ENCODE measurements at places on chromosomes 3 and 15.

DNA sequence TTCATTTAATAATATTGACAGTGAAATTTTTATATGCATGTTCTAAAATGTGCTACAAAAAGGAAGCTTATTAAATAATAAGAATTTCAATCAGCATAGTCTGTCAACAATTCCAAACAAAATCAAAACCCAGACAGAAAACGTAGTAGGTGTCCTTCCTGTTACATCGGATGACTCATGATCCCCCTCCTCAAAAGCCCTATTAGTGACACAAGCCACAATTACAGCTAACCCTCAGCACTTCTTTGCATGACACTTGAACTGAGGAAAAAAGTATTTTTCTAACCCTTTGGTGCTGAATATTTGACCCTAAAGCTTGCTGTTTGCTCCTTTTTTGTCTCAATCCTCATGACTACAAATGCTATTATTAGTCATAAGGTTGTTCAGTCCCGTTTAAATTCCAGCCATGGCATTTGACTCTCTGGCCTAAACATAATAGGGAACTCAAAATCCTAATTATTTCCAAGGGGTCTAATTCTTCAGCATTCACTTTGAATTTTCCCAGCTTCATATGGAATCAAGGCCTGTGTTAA is 78.1 kb downstream of the COL8A1 start:
- DNase-seq = no peak

DNA sequence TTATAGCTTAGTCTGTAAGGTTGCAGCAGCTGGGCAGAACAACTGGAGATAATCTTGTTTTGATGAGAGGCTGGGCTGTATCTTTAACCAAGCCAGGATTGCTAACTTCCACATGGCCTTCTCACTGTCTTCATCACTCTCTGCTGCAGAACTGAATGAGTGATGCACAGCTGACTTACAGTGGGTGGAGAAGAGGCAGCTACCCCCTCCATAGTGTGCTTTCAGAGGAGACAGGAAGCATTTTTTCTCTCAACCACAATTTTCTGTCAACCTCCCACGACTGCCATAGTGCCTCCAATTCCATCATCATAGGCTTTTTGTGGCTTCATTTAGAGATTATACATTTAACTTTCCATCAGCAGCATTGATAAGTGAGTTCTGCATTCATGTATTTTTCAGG is 168.2 kb downstream of the CLSTN2 start:
- DNase-seq = no peak

DNA sequence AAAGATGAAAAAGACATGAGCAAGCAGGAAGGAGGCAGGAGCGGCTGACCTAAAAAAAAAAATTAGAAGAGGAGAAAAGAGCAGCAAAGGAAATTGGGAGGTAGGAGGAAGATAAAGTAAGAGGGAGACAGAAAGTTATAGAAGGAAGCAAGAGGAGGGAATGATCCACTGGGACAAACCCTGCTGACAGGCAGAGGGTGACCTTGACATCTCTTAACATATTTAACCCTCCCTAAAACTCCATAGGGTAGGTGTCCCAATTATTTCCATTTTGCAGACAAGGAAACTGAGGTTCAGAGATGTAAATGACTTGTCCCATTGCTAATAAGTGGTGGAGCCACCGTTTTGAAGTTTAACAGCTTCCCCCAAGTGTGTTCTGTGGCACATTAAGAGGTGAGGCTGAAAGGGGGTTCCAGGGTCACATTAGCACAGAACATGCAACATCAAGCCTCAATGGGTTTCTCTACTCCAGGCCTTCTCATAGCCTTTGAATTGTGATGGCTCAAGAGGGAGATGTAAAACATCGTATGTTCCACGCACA is 37.4 kb upstream of the PRICKLE2 start:
- no peak for DNase-seq

- DNase-seq = no peak
These were observed 377.0 kb downstream of the PLCL2 start for GRCh38 chr3:17261627-17262369.

DNA sequence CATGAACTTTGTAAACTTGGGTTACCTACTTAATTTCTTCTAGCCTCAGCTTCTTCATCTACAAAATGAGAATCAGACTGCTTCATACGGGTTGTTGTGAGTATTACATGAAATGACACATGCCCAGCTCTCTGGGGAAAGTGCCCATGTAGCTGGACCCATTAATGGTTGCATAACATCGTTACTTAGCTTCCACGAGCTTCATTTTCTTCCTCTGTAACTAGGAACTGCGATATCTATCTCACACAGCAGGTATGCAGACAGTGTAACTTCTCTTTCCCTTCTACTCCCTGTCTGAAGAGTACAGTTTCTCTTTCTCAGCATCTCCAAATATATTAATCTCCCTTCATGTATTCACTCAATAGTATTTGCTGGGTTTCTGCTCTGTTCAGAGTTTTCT is 37.9 kb upstream of the DLG1 start:
- no peak for DNase-seq

DNA sequence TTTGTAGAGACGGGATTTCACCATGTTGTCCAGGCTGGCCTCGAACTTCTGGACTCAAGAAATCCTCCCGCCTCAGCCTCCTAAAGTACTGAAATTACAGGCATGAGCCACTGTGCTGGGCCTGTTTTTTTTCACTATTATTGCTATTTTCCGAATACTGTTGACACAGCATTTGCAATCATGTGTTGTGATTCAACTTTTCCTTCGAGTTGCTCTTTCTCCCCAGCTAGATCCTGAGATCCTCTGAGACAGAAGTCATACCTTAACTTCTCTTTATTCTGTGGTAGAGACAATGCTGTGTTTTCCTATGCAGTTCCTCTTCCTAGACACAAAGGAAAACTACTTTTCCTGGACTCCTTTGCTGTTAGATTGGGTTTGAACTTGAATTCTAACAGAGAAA is 46.4 kb upstream of the USP3 start:
- DNase-seq = no peak

GRCh38 chr15:45157974-45158373 is 28.2 kb downstream of the DUOX1 start:
- DNase-seq = no peak

GRCh38 chr15:55319537-55320237 is 665 bp downstream of the PIGB start:
- no peak for DNase-seq

- DNase-seq = no peak
These were observed 1473.9 kb upstream of the GBE1 start for GRCh38 chr3:83235180-83235814.

DNA sequence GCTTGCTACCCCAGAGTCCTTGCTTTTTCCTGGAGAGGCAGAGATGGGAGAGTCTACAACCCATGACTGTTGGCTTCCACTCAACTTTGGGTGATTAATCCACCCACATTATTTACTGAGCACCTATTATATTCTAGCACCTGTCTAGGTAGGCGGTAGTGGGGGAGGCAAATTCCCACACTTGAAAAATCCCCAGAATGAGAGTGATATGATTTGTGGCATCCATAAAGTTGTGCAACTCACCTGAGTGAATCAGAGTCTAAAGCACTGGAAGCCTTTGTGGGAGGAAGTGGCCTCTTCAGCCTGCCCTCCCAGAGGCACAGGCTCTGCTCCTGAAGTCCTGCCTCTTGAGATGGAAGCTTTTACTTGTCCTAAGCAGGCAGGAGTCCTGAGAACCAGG is 40.4 kb upstream of the CTNNB1 start:
- no peak for DNase-seq

DNA sequence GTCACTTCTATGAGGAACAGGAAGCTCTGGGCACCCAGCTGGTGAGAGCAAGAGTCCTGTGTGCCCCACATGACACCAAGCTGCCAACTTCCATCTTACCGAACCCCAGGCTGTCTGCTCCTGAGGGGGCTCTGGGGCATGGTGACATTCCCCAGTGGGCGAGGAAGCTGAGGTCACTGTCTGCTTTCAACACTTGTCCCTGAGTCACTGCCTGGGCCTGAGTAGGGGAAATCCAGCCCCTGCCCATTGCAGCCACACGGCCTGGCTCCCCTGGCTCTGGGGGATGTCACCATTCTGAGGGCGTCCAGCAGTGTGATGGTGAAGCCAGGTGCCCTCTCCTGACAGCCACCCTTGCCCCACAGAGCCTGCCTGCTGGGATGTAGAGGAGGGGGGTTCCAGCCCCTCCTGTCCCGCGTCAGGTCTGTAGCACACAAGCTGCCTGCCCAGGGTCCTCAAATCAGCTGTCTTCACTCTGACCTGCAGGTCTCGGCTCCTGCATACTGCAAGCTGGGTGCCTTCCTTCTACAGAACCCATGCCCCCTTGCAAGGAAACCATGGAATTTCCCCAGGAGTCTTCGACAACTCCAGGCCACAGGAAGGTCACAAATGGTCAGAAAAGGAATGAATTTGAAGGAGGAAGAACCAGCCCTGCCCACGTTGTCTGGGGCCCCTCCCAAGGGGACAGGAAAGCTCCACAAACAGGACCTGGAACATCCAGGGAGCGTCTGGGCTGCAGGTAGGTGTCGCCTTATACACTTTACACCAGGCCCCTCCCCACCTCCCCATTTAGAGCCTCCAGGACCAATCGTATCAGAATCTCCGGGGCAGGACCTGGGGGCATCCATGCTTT is 69.9 kb upstream of the GATM start:
- no peak for DNase-seq

DNA sequence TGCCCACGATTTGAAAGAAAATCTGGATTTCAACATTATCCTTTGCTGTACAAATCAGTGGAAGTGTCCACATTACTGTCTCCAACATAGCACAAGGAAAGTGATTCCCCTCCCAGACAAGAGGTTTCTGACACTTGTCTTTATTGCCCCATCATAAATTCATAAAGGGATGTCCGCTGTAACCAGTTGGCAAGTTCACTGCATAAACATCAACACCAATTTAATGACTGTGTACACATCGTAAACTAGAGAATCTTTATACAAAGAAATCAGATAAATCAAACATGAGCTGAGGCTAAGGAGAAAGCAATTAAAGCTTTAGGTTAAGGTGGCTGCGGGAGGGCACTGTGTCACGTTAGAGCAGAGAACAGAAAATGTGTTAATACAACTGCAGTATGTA is 129.8 kb downstream of the MEIS2 start:
- no peak for DNase-seq

DNA sequence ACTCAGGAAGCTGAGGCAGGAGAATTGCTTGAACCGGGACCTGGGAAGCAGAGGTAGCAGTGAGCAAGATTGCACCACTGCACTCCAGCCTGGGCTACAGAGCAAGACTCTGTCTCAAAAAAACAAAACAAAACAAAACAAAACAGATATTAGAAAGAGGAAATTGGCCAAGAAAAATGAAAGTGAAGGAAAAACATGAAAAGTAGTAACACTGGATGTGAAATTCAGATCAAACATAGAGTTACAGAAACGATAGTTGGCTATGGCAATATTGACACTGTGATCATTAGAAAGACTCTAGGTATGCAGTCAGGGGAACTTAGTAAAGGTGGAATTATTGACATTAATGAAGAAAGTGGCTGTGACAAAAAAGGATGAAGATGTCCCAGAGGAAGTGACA is 13.2 kb upstream of the TIPARP start:
- no peak for DNase-seq

- no peak for DNase-seq
These were observed 37.8 kb upstream of the SPTSSB start for GRCh38 chr3:161409069-161409468.

- DNase-seq = no peak
These were observed 30.5 kb downstream of the TMEM44 start for GRCh38 chr3:194602669-194603171.

DNA sequence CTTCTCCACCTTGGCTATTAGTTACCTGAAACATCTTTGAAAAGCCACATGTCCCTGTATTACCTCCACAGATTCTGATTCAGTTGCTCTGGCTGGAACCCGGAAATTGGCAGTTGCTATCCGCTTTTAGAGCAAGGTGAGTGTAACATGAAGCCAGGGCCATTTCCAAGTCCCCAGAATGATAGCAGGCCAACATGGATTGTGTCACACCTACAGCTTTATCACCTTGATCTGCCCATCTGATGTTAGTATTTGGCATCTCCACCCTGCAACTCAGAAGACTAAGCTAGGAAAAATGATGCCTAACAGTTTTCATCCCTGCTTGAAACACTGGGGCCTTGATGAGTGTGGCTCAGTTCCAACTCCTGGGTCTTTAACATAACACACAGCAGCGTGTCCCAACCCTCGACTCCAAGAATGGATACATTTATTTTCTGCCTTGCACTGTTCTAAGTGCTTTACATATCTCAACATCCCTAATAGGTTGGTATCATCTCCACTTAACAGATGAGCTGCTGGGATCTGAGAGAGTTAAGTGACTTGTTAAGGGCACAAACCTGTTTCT is 21.3 kb upstream of the NUDT16 start:
- no peak for DNase-seq

GRCh38 chr3:188169830-188170455 is 16.0 kb downstream of the LPP start:
- DNase-seq = no peak

DNA sequence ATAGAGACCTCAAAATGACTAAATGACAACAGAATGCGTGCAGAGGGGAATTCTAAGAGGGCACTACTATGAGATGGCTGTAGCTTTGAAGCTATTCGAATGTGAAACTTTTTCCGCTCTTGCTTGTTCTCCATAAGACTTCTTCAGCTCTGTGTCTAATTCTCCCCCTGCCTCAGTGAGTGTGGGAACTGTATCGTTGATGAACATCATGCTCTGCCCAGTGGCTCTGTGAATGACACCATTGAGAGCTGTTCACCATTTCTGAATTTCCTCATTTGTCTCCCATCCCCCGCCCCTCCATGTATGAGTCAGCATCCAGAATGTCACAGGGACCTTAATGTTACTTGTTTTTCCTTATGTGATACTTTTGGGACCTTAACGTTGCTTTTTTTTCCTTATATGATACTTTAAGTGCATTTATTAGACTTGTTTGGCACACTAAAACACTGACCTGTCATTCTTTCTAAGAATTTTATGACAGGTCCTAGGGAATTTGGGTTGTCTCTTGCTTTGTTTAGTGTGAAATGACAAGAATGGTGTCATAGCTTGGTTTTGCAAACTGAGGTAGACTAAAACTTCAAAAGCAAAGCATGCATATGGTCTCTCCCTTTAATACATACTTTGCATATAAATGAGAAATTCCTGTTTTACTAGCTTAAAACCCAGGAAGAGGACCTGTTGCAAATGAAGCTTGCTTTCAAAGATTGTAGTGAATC is 99.6 kb downstream of the FNDC3B start:
- DNase-seq = peak; percentile 16

GRCh38 chr3:104126463-104126862 is 1240.2 kb upstream of the ALCAM start:
- DNase-seq = no peak

GRCh38 chr3:68089572-68090011 is 435.2 kb upstream of the SUCLG2 start:
- no peak for DNase-seq

- DNase-seq = no peak
These were observed 29.6 kb downstream of the SQOR start for GRCh38 chr15:45664451-45664850.

- no peak for DNase-seq
These were observed 166.1 kb downstream of the OSBPL10 start for GRCh38 chr3:31815006-31815405.

DNA sequence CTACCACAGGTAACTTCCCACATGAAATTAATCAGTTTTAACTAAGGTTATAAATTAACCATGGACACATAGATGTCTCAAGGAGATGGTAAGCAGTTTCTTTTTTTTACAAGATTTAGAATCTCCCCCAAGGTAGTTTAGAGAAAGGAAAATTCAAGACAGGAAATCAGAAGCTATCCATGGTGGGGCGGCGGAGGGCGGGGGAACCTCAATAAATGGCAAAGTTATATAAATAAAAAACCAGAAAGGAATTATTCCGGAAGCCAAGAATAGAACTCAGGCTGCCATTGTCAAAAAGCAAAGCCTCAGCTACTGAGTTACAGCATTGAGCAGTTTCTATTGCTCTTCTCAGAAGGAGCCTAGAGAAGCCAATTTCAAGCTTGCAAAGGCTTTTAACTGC is 172.1 kb upstream of the SMAD3 start:
- DNase-seq = no peak

Data from stimulated activated CD4-positive, alpha-beta T cell treated with anti-CD3 and anti-CD28 coated beads, Interleukin-12 subunit alpha, Interleukin-12 subunit beta, amount 100 ng/mL, for 24 hours (primary cell).